ENCODE measurements at places on chromosomes 7 and 10.

DNA sequence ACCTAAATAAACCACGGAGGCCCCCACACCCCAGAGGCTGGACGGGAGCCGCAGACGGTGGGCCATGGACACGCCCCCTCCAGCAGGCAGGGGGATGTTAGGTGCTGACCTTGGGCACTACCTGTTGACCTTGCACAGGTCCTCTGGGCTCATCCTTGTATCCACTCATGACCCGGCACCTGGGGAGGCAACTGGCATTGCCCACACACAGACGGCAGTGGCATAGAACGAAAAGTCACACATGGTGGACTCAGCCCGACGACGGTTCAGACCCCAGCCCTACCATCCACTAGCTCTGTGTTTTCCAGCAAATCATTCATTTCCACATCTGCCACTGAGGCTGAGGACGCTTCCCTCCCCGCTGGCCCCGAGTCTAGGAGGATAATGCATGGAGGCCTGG lies 247.7 kb upstream of the PPP2R2D start:
- no peak for DNase-seq

DNA sequence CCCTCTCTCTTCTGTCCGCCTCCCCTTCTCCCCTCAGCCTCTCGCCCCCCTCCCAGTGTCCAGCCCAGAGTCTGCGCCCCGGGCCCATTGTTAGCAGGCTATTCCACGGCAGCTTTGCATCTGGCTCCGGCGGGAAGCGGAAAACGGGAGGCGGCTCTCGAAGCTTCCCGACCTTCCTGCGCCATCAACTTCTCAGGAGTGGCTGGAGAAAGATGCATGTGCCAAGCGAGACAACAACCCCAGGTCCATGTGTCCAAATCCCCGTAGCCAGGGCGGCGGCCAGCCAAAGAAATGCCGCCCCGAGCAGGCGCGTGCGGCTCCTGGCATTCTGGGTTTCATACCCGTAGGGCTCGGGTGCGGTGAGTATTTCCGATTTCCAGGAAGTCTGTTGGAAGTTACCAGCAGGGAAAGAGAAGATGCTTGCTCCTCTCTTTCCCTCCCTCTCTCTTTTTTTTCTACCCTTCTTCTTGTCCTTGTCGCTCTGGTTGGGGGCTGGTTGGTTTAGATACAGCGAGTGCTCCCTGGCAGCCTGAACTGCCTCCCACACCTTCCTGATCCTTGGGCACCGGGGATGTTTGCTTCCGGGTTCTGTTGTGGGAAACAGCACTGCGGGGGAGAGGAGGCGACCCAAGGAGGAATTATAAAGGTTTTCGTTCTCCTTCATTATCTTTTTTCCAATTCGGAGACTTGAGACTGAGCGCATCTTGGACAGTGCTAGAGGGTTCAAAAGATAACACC lies 1.2 kb upstream of the HOXA2 start:
- no peak for DNase-seq

DNA sequence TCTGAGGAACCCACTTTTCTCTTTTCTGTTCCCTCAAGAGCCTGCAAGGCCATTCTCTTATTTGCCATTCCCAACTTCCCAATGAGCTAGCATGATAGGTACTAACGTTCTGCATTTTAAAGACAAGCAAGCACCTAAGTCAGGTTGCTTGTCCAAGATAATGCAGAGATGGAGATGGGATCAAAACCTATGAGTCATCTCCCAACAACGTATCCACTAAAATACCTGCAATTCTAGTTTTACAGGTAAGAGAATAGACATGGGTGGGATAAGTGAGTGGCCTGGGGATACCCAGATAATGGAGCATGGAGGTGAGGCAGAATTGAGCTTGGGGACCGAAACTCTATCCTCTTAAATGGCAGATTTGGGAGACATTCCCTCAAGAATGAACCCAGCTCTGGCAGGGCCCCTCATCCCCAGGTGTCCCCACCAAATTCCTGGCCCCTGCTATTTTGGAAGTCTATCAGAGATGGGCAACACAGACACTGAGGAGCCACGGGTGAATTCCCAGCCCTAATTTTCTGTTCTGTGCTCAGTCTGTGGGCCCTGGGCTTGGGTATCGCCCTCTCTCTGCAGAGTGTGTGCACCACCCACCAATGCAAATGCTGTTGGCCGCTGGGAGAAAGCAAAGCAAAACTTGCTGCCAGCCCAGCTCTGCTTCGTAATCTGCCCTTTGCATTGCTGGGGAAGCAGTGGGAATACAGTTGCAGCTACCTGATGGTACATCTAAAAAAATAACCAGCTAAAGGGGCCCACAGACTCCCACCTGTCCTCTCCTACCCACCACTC lies 98.3 kb downstream of the KCNMA1 start:
- no peak for DNase-seq

DNA sequence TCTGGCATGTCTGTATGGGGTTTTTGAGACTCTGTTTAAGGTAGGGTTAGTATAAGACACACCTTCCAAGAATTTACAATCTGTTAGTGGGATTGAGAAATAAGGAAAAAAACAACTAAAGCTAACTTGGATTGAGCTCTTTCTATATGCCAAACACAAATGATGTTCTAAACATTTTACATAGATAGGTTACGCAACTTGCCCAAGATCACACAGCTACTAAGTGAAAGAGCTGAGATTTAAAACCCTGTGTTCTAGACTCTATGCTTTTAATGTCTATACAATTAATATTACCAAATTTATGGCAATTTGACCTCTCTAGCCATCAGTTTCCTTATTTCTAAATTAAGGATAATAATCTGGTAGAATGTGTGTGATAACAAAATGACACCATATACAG lies 1056.2 kb downstream of the LRMDA start:
- DNase-seq: no peak

DNA sequence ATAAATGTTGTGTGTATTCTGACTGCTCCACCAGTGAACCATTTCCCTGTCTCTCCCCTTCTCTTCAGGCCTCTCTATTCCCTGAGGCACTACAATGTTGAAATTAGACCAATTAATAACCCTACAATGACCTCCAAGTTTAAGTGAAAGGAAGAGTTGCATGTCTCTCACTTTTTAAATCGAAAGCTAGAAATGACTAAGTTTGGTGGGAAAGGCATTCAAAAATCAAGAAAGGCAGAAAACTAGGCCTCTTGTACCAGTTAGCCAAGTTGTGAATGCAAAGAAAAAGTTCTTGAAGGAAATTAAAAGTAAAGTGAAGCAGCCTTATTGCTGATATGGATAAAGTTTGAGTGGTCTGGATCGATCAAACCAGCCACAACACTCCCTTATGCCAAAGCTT lies 198.3 kb upstream of the YAE1 start:
- no peak for DNase-seq

GRCh38 chr7:79034730-79035129 lies 418.7 kb downstream of the MAGI2 start:
- DNase-seq: no peak

GRCh38 chr10:71706216-71707121 lies 13.1 kb downstream of the C10orf105 start:
- DNase-seq: no peak

DNA sequence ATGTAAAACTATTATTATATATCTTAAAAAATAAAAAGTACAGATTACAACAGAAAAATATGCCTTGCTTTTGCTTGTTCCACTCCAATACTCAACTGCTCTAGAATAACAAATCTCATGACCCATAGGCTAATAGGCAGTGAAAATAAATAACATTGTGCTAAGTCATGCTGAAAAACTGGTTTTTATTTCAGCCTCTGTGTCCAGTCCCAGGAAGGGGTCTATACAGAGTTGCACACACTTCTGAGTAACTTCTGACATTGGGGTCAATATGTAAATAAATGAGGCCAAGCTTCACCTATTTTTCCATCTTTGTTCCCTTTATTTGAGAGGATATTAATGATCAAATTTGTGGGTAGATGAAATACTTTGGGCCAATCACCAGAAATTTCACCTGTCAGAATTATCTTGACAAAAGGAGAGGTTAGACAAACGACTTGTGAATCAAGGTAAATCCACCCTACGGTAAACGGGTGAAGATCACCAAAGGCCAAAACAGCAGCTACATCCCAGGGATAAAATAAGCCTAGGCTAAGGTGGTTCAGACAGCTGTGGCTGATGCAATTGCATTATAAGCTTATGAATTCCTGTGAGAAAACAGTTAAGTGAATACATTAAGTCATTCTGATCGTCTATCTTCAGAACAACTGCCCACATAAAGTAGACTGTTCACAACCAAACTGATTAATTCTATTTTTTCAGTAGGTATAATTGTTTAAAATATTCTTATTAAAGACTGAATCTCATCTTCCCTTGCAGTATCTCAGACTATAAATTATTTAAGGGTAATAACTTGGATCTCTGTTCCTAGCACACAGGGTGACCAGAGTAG lies 87.5 kb downstream of the UBE2H start:
- DNase-seq: no peak
